ENCODE measurements at places on chromosomes 6 and 20. TPM values are rescaled to one million over a fixed set of nuclear protein-coding genes. Genes with fewer than 3 reads are reported as not detected.

The COL21A1 gene
- polyA plus RNA-seq, result 0.52 TPM

The ACTL10 gene
- polyA plus RNA-seq, result 0.32 TPM

The INSM1 gene
- polyA plus RNA-seq, result not detected

The PSORS1C1 gene
- polyA plus RNA-seq, result 0.40 TPM

The BANF2 gene
- polyA plus RNA-seq, result not detected

The PHF20 gene
- 32.5 TPM for polyA plus RNA-seq

The TMEM244 gene
- polyA plus RNA-seq, result not detected

The PRELID3B gene
- 66.6 TPM for polyA plus RNA-seq

The TMEM14A gene
- 41.6 TPM for polyA plus RNA-seq

The TTLL9 gene
- polyA plus RNA-seq, result 0.05 TPM

The VGLL2 gene
- not detected for polyA plus RNA-seq

The GLO1 gene
- 143 TPM for polyA plus RNA-seq

The MYL9 gene
- polyA plus RNA-seq, result 457 TPM

The TINAG gene
- polyA plus RNA-seq, result not detected

The SNAP91 gene
- 0.02 TPM for polyA plus RNA-seq

The MRPL14 gene
- polyA plus RNA-seq, result 36.2 TPM

The C6orf132 gene
- polyA plus RNA-seq, result 0.87 TPM

The PRR18 gene
- polyA plus RNA-seq, result 0.01 TPM

The SLC52A3 gene
- not detected for polyA plus RNA-seq

The CST2 gene
- 0.12 TPM for polyA plus RNA-seq

The ZNF311 gene
- 0.61 TPM for polyA plus RNA-seq

The SYNJ2 gene
- 41.3 TPM for polyA plus RNA-seq

The FAM209B gene
- polyA plus RNA-seq, result 0.17 TPM

The RAD21L1 gene
- polyA plus RNA-seq, result 0.16 TPM

The NUDT3 gene
- 23.4 TPM for polyA plus RNA-seq

The TEAD3 gene
- 26.7 TPM for polyA plus RNA-seq

The SLC4A11 gene
- polyA plus RNA-seq, result 0.56 TPM

The SUN5 gene
- not detected for polyA plus RNA-seq

The FNDC11 gene
- polyA plus RNA-seq, result 0.22 TPM
